ENCODE measurements at places on chromosomes 12 and 14.

GRCh38 chr14:46306267-46306666, 345.3 kb downstream of the RPL10L start:
- no peak for DNase-seq

- no peak for DNase-seq
Measured at GRCh38 chr12:65685514-65685913, 138.8 kb upstream of the HMGA2 start.

- DNase-seq: peak; percentile 86
Measured at GRCh38 chr12:54984658-54985376, at the start of gene TESPA1. TSS of gene TESPA1 (minus strand) at chr12:54984762. CDS start at chr12:54974562, 10,200 bp downstream.

- DNase-seq: no peak
Measured at GRCh38 chr12:85956081-85956480, 82.0 kb downstream of the NTS start.

All from stimulated activated CD4-positive, alpha-beta T cell treated with anti-CD3 and anti-CD28 coated beads, Interleukin-1b, Interleukin-23, amount 100 ng/mL, for 48 hours (primary cell).